Suppressor macrophage treated with lipopolysaccharide for 1 hour (primary cell): ENCODE measurements at places on chromosomes 3 and 15.

- no peak for DNase-seq
These were observed 269.2 kb upstream of the CHRM5 start for GRCh38 chr15:33699145-33699544.

DNA sequence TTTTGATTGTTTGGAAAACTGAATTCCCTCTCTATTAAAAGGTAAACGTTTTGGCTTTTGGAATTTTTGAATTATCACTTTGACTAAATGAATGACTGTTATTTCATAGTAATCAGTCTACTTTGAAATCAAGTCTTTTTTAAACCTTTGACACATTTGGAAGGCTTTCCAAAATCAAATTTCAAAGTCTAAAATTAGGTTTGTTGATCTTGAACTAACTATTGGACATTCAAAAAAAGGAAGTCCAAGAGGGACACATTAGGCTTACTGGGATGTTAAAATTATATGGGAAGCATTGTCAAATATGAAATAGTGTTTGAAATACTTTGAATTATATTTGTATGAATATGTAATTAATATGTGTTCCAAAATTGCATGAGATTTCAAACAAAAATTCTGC, 45.2 kb upstream of the AADACL2 start:
- DNase-seq = no peak

GRCh38 chr15:58224068-58224467, 85.9 kb downstream of the AQP9 start:
- DNase-seq = no peak

DNA sequence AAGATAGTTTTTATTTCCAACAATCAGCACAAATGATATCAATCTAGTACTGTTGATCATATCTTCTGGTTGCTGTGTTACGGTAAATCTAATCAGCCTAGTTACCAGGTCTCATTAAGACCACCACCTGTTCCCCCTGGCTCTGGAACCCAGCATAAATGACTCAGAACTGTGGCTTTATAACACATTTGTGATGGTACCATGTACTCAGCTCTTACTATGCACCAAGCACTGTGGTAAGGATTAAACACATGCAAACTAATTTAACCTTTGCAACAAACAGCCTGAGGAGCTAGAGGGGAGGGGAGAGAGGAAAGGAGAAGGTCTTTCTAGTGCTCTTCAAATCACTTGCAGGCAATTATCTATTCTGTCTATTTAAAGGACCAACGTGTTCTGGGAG, 173.9 kb upstream of the LMCD1 start:
- no peak for DNase-seq

DNA sequence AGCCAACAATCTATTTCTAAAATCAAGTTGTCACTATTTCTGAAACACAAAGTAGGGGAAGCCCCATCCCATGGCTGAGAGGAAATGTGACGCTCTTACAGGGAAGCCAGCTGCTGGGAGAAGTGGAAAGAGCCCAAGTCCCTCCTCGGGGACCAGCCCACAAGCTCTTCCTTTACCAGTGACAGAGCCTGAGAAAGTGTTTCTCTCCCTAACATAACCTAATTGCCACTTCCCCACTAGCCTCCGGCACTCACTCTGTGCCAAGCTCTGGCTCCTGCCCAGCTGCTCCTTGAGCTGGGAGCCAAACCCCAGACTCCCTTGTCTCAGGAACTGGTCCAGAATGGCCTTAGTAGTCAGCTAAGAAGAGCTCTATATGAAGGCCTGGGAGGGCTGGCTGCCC, 42.9 kb downstream of the TNFAIP8L3 start:
- peak; percentile 63 for DNase-seq

- no peak for DNase-seq
These were observed 14.5 kb upstream of the CAPN3 start for GRCh38 chr15:42344763-42345162.

- DNase-seq = peak; percentile 44
These were observed 4.0 kb downstream of the TLE3 start for GRCh38 chr15:70093481-70094319.

DNA sequence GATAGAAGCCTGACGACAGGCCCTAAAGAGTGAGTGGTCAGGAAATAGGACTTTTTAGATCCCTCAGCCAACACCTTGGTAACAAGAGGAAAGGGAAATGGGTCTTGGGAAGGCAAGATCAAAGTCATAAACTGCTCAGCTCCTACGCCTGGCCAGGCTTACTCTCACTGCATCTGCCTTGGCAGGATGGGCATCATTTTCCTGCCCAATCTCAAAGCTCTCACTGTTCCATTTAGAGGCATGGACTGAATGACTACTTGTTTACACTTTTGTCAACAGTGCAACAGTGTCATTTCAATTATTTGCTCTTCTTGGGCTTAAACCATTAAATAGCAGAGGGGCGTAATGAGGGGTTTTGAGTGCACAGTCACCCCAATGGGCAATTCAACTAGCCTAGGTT, 808.7 kb downstream of the GRM7 start:
- DNase-seq = no peak

GRCh38 chr3:76997733-76998132, 42.2 kb upstream of the ROBO2 start:
- DNase-seq = no peak

DNA sequence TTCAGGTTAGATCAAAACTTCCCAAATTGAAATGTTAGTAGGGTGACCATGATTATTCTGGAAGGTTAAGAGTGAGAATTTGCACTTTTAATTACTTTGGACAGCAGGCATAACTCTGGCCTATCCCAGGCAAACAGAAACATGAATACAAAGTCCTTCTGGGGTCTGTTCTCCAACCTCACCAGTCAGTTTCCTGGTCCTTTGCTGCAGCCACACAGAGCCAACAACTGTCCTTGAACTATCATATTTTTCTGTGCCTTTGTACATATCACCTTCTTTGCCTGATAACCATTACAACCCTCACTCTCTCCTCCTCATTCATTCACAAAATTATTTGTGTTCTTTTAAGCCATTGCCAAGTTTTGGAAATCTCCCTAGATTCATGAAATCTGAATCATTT, 126.0 kb upstream of the GBE1 start:
- no peak for DNase-seq

DNA sequence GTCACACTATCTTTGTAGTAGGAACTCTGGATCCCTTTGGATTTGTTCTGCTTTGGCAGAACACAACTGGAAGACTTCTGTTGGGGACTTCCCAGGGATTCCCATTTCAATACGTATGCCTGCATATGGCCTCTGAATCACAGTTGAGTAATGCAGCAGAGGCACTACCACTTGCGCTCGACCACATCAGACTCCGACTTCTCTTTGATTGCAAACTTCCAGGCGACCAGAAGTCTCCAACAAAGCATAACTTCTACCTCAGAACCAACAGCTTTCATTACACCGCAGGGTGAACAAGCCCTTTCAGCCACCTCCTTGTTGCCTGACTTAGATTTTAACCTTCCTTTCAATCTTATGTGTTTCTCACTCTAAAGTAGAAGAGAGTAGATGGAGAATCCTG, 924.4 kb downstream of the IGSF11 start:
- DNase-seq = no peak

- no peak for DNase-seq
These were observed 374.8 kb upstream of the PDZRN3 start for GRCh38 chr3:73999501-73999900.

DNA sequence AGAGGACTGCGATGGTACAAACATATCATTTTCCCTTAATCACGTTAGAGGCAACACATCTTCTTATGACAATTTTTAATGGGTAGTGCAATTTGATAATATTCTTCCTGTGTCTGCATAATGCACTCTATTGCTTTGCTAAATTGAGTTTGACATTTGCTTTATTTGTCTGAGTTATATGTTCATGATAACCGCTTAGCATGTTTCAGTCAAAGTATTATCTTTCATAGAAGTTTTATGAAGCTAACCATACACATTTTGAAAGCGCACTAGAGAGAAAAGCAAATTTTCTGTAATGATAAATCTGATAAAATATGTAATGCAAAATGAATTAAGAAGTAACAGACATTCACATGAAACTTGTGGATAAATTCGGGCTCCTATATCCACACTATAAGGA, 1276.9 kb downstream of the ZPLD1 start:
- DNase-seq = no peak

GRCh38 chr3:193943200-193943599, 192.7 kb upstream of the HES1 start:
- DNase-seq = no peak

DNA sequence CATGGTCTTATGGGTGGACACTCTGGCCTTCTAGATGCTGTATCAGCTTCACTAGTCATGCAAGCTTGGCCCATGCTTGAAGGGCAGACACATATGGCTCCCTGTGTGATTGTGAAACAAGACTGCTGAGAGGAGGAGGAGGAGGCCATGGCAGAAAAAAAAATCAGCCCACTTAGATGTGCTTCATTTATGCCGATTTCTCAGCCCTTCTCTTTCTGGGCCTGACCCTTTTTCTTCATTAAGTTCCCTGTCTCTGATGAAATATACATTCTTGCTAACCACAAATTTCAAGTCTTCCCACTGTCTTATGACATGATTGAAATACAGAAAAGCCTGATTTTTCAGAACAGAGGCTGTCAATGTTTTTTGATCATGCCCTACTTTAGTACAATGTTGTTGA, 213.0 kb upstream of the FEZF2 start:
- DNase-seq = no peak

DNA sequence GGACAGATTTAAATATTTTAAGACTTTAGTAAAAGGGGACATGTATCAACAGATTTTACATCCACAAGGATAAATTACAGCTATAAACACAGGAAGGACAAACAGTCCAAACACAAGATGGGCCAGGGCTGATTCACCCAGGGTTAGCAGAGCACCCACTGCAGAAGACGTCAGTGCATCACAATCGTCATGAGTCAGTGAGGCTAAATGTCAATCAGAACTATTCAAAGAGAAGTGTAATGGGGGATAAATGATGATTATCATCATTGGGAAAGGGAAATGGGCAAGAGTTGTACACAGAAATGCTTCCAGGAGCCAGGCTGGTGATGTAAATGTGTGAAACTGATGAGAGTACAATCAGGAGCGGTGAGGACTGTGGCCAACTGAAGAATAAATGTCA, 226.8 kb downstream of the PLCL2 start:
- no peak for DNase-seq

DNA sequence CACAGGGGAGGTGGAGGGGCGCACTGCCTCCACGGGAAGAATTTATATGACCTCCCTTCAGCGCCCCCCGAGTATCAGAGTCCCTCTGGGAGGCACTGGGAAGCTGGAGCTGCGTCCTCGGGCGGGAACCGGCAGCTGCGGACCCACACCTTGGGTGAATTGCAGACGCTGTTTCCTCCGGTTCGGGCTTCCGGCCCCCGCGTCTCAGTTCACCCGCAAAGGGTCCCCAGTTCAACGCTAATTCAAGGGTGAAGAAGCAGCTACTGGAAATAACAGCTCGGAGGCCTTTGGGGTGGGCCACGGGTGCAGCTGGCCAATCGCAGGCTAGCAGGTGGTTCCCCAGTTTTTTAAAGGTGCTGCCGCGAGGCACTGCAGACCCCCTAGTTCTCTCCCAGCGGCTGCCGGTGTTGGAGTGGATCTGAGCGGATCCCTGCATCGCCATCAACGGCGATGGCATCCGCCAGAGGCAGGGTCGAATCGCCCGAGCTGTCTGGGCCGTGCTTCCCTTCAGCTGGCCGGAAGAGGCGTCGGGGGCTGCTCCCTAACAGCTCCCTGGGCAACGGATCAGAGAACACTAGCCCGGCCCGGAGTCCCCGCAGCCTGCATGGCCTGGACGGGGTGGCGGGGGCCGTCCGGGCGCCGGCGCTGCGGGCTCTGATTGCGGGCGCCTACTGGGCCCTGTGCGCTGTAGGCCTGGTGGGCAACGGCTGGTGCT, 19.4 kb upstream of the ADAMTS7 start:
- DNase-seq = no peak

DNA sequence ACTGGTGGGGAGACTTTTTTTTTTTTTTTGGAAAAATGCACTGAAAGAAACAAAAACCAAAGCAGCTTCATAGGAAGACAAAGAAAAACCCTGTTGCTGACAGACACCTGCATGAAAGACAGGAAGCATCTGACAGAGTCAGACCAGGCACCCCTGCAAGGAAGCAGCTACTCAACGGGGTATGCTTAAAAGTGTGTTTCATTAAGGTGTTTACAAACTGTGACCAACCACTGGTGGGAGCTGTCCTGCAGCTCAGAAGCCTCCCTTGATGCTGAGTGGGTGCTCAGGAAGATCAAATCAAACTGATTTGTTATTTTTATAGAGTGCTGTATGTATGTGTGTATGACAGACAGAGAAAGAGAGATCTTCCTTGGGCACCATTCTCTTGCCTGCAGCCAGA, 34.7 kb upstream of the AGBL1 start:
- no peak for DNase-seq

DNA sequence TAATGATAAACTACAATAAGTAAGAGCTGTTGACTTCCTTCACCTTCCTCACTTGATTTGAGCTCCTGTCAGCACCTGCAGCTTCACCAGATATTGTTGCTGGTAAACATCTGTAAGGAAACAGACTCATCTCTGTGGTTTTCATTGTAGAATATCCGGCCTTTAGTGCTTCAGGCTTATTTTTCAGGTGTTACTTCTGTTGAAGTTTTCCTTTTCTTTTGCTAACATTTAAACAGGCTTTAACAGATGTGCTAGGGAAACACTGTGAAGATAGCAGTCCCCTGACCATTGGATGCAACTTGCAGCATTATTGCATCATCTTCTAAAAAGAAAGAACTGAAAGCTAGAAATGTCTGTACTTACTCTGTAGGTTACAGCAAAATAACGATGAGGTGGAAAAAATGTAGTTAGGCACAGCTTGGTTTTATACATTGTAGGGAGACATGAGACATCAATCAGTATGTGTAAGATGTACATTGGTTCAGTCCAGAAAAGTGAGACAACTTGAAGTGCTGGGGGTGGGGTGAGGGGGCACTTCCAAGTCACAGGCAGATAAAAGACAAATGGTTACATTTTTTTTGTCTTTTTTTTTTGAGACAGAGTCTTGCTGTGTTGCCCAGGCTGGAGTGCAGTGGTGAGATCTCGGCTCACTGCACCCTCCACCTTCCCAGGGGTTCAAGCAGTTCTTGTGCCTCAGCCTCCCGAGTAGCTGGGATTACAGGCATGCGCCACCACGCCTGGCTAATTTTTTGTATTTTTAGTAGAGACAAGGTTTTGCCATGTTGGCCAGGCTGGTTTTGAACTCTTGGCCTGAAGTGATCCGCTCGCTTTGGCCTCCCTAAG, 10.2 kb downstream of the EDEM1 start:
- DNase-seq = peak; percentile 47

- DNase-seq = no peak
These were observed 18.9 kb downstream of the PIF1 start for GRCh38 chr15:64806509-64806908.

- DNase-seq = no peak
These were observed 89.1 kb upstream of the SLC2A2 start for GRCh38 chr3:171115667-171116066.

DNA sequence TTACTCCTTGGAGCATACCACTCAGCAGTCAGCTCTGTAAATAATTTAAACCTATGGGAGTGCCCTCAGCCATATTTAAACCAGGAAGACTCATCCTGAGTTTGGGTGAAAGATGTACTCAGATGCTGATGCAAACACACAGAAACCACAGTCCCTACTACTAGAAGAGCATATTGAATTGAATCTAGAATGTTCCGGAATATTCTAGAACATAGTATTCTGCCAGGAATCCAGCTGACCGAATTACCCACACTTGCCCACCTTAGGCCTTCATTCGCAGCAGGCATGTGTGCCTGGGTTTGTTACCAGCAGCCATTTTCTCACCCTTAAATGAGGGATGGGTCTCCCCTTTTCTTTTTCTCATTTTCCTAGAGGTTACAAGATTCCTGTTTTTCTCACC, 202.4 kb upstream of the ICE2 start:
- DNase-seq = no peak
